Urinary bladder (tissue), 4 donors: ENCODE measurements at places on chromosomes 3 and 15. TPM values are rescaled to one million over a fixed set of nuclear protein-coding genes. Genes with fewer than 3 reads are reported as not detected.

GRCh38 chr3:46887980-46888494 lies 10.5 kb downstream of the PTH1R start:
- DNase-seq: no peak

DNA sequence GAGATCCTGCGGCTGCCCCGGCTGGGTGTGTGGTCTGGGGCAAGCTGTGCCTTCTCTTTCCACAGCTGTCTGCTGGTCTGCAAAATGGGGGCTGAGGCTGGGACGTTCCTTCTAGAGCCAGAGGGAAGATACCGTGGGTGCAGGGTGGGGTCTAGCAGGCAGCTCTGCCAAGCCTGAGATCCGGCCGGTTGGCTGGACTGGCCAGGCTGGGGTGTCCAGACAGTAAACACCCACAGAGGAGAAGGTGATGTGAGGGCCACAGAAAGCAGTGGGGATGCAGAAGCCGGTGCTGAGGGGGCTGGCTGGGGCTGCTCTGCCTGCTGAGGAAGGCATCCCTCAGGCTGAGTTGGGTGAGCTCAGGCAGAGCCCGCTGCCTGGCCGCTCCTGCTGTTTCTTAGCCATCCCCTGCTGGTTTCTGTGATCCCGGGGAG lies 46.1 kb downstream of the FBLN2 start:
- no peak for DNase-seq

GRCh38 chr3:109382588-109382987 lies 45.2 kb upstream of the DPPA4 start:
- no peak for DNase-seq

The TTC21A gene
- polyA plus RNA-seq: 3.3 TPM

The GOLGA6B gene
- polyA plus RNA-seq: 0.06 TPM

The CTXN2 gene
- polyA plus RNA-seq: 0.06 TPM

- DNase-seq: no peak
Observed at GRCh38 chr3:172692751-172693338, 18.0 kb downstream of the NCEH1 start.

The PLAAT1 gene
- 0.60 TPM for polyA plus RNA-seq

DNA sequence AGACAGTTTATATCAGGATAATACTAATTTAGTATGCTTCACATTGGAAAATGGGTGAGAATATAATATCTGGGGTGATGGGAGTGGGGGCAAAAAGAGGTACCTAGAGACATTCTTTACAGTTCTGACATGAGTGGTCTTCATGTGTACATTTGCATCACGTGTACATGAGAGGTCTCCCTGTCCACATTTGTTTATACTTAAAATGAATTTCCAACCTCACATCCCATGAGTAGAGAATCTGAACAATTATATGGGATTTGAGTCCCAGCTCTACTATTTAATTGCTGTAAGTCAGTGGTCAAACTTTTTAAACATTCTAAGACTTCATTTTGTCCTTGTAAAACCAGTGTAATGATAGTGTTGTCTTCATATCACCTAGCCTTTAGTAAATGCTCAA lies 408.4 kb downstream of the NAALADL2 start:
- no peak for DNase-seq

The EPM2AIP1 gene
- polyA plus RNA-seq: 8.2 TPM

DNA sequence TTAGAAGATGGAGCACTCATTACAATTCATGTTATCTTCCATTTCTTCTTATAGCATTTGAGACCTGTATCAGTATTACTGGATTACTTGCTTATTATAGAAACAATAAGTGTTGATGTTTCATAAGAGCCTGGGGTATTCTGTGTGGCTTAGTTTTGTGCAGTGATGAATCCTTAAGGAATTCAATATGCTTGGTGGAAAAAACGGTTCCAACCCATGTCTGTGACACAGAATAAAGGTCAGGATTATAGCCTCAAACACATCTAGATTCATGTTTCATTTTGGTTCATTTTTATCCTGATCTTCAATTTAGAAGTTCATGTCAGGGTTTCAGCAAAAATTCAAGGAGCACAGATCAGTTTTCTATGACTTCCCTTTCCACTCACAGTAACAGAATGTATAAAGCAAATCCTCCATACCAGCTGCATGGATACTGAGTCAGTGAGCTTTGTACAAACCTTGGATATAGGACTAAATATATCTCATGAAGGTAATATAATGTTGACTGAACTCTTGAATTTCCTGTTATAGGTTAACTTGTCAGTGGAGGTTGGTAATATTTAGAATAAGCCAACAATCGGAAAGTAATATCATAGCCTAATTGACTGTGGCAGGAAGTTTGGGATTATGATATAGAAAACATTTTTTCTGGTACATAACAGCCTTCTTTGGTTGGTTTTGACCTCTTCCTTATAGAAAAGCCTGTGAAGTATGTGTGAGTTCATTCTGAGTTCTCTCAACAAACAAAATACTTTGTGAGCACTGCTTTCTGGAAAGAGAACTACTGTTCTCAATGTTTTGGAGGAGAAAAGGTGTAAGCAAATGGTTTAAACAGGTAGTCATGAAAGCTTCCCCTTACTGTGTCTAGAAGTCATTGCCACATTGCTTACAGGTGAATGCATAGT lies 218.2 kb upstream of the TPM1 start:
- no peak for DNase-seq

- peak; percentile 17 for DNase-seq
Observed at GRCh38 chr3:122415104-122415744, 638 bp downstream of the WDR5B start.

GRCh38 chr3:30657914-30658313 lies 51.5 kb downstream of the TGFBR2 start:
- no peak for DNase-seq

GRCh38 chr3:127889976-127890650 lies 24.9 kb upstream of the KBTBD12 start:
- no peak for DNase-seq

GRCh38 chr15:68578175-68578979 lies 416 bp upstream of the CORO2B start:
- no peak for DNase-seq

The AADACL2 gene
- 1.4 TPM for polyA plus RNA-seq

DNA sequence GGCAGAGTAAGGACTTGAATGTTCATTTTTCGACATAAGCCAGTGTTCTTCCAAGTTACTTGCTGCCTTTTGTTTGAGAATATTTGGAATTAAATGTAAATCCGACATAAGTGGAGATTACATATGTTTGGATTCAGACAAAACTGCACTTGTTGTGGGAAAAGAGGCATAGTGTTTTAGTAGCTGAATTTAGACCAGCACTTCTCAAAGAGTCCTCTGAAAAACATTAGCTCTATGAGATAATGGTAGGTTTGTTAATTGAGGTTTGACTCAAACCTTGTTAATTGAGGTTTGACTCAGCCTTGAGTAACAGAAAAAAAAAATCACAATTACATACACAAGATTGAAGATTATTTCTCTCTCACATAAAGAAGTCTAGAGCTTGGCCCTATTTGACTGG lies 132.5 kb downstream of the NSUN3 start:
- no peak for DNase-seq

GRCh38 chr15:50057905-50058639 lies 61.0 kb downstream of the ATP8B4 start:
- DNase-seq: no peak

The P2RY12 gene
- polyA plus RNA-seq: 1.5 TPM

The LRRK1 gene
- 12.3 TPM for polyA plus RNA-seq

- no peak for DNase-seq
Observed at GRCh38 chr3:173977747-173978146, 580.2 kb downstream of the NLGN1 start.

The CD276 gene
- polyA plus RNA-seq: 55.4 TPM

- DNase-seq: no peak
Observed at GRCh38 chr3:72004749-72005292, 219.9 kb upstream of the PROK2 start.

DNA sequence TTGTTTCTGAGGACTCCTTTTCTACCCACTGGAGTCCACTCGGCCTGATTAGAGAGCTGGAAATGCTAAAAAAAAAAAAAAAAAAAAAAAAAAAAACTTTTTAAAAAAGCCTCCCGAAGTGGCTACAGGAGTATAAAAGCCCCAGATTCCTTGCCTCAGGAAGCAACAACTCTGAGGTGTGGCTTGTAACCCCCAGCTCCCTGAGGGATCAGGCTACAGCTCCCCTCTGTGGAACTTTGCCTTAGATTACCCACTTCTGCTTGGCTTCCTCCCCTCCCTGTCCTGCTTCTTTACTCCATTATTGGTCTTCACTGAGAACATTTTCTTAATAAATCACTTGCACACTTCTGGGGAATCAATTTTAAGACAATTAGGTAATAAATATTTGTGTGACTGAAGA lies 49.7 kb upstream of the GADL1 start:
- no peak for DNase-seq

DNA sequence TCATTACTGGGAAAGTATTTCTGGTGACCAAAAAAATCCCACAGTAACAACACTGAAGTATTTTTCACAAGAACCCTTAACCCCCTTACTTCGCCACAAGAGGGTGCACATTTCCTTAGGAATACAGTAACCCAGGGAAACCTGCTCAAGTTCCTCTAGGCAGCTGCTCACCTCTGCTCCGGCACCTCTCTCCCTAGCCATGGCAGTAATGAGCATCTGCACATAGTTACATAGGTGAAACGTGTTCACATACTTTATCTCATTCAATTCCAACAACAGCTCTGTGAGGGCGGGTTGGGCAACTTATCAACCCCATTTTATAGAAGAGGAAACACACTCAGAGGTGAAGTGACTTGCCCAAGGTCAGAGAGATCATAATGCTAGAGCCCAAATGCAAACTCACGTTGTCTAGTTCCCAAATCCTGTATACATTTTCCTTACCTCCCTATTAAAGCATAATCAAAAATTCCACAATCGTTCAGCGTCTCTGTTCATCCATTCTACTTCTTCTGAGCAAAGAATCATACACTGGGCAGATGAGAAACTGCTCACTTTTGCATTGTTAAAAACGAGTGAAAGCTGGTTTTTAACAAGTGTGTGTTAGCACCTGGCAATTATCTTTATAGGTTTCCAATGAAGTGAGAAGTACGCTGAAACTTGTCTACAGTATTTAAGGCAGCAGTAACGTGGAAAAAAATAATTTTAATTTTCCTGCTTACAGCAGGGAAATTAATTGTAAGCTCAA lies 90.7 kb downstream of the IGF2BP2 start:
- DNase-seq: no peak

DNA sequence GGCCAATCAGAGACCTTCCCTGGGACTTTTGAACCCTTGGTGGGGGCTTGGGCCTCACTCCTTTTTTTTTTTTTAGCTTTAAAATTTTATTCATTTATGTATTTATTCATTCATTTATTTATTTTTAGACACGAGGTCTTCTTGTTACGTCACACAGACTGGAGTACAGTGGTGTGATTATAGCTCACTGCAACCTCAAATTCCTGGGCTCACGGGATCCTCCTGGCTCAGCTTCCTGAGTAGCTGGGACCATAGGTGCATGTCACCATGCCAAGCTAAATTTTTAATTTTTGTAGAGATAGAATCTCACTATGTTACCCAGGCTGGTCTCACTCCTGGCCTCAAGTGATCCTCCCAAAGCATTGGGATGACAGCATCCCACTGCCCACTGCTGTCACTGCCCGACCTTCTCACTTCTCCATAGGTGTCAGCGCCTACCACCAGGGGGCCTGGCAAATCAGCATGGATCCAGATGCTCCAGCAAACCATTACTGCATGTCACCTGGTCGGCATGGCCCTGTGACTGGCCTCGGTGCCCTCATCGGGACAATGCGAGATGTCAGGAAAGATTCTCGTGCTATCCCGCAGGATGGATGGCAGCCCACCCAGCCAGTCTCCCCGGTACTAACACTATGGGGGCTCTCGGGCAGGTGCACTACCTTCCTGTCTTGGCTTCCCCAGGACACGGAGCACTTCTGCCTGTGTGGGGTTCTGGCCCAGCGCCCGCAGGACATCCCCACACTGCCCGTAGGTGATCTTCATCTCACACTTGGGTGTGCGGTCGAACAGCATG lies 3.0 kb downstream of the MYL3 start:
- DNase-seq: no peak

The LCTL gene
- not detected for polyA plus RNA-seq

- DNase-seq: no peak
Observed at GRCh38 chr15:65362491-65362890, 15.3 kb downstream of the IGDCC3 start.

The GRK7 gene
- polyA plus RNA-seq: 0.05 TPM

GRCh38 chr3:177820683-177821316 lies 623.5 kb upstream of the TBL1XR1 start:
- DNase-seq: no peak

- no peak for DNase-seq
Observed at GRCh38 chr15:30924353-30924752, 20.6 kb downstream of the FAN1 start.

- no peak for DNase-seq
Observed at GRCh38 chr3:66761093-66761780, 236.9 kb upstream of the KBTBD8 start.

DNA sequence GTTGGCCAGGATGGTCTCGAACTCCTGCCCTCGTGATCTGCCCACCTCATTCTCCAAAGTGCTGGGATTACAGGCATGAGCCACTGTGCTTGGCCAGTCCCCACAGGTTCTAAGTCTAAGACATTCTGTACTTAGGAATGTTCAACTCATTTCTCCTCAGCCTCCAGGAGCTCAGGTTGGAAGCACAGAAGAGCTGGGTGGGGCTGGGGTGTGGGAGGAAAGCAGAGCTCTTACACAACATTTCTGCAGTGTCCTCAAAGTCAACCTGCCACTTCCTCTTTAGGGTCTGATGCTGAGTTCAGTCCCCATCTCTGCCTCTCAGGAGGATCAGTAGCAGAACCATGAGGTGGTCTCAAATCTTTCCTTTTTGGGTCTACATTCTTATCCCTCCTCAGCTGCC lies 75.5 kb downstream of the MRPL46 start:
- no peak for DNase-seq

GRCh38 chr3:22835041-22835440 lies 368.1 kb upstream of the UBE2E2 start:
- DNase-seq: no peak

DNA sequence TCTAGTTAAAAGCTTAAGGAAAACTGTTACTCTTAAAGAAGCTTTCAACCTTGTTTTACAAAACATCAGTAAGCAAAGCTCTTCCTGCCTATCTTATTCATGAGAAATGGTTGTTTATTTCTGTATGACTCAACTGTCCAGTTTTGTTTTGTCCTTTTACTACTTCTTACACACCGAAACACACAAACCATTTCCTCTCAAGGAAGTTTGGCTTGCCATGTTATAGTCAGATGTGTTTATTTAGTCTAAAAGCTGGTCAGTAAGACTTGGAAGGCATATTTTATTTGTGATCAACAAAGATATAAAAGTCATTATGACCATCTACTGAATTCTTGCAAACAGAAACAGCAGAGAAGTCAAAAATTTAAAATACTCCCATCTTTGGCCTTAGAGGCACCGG lies 53.2 kb upstream of the RBSN start:
- no peak for DNase-seq

DNA sequence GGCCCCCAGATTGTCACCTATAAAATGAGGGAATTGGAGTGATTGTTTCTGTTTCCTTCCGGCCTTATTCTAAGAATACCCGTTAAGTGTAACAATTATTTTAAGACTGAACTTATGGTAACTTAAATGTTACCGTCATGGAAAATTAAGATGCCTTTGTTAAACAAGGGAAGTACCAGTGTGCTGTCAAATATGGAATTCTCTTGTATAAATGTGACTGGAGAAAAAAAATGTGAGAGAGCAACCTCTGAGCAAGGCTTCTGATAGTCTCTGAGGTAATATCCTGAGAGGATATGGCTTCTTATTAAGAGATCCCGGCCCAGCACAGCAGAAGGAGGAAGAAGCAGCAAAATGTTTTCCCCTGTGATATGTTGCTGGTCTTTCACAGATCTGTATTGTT lies 480.7 kb upstream of the ADAMTS9 start:
- DNase-seq: no peak

- no peak for DNase-seq
Observed at GRCh38 chr15:39165020-39165706, 415.7 kb upstream of the THBS1 start.
